CD4-positive, alpha-beta T cell treated with Interleukin-17A for 4 hours (primary cell): ENCODE measurements at places on chromosomes 11 and 22.

DNA sequence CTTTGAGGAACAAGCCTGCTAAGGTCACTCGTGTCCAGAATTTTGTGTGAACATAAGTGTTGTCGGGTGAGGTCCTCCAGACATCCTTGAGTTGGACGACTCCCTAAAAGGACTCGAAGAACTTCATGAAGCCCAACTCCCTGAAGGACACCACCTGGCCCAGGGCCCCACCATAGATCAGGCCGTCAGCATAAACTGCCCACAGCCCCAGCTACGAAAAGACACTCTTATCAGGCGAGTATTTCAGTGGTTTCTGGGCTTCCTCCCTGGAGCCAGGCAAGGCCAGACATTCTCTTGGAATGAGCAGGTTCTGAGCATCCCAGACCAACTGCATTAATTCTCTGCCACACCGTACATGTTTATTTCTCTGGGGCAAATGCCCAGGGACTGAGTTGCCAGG is 170.1 kb downstream of the IGLL1 start:
- no peak for DNase-seq

- DNase-seq: no peak
These were observed 20.3 kb upstream of the ZC3H12C start for GRCh38 chr11:110072930-110073329.

- no peak for DNase-seq
These were observed 833.8 kb downstream of the TBC1D22A start for GRCh38 chr22:47596176-47596690.

- peak; percentile 31 for DNase-seq
These were observed 398 bp upstream of the CRACR2B start for GRCh38 chr11:827146-827896.

GRCh38 chr11:19220903-19221724 is 19.3 kb upstream of the CSRP3 start:
- no peak for DNase-seq

- DNase-seq: no peak
These were observed 16.8 kb downstream of the PPIL2 start for GRCh38 chr22:21682385-21683175.

GRCh38 chr22:50403701-50404101 is 60.6 kb downstream of the PPP6R2 start:
- no peak for DNase-seq

DNA sequence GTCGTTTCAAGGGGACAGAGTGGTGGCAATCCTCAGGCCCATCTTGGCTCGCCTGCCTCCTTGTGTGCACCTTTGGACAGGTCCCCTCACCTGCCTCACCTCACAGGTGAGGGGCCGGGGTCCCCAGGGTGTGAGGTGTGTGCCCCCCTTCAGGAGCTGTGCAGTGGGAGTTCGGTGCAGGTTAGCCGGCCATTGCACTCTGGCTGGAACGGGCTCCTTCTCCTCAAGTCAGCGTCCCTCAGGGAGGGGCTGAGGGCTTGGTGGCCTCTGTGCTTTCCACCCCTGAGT is 269.1 kb downstream of the TBC1D22A start:
- DNase-seq: no peak

GRCh38 chr11:115930291-115930690 is 426.1 kb upstream of the CADM1 start:
- no peak for DNase-seq

DNA sequence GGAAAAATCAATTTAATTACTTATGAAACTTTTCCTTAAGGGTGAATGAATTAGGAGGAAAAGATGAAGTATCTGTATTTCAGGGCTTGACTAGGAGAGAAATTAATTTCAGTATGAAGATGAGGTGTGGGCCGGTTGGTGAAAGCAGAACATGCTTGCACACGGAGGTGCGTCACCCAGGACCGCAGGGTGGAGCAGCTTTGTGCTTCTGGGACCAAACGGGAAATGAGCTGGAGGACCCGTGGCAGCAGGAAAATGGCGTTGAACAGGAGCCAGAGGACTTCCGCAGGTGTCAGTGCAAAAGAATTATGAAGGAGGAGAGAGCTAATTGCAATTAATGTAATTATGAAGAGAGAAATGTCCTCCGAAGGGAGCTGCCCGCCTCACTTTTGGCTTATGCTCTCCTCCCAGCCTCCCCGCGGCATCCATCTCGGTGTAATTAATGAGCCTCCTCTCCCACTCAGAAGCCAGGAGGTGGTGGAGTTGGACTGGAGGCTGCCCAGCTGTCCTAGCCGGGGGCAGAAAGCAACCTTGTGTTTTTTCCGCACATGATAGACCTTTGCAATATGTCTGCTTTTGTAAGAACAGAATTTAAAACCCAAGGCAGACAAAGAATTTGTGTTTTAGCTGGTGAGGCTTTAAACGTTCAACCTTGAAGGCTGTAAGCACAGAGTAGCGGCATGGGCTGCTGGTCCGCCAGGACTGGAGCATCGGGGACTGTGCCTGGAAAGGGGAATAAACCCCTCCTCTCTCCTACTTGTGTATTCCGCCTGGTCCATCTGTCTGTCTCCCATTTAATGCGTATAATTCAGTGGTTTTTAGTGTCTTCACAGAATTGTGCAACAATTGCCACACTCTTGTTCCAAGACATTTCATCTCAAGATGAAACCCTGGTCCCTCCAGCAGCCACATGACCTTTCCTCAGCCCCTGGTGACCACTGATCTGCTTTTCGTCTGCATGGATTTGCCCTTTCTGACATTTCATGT is 180.6 kb downstream of the TBC1D22A start:
- DNase-seq: no peak

DNA sequence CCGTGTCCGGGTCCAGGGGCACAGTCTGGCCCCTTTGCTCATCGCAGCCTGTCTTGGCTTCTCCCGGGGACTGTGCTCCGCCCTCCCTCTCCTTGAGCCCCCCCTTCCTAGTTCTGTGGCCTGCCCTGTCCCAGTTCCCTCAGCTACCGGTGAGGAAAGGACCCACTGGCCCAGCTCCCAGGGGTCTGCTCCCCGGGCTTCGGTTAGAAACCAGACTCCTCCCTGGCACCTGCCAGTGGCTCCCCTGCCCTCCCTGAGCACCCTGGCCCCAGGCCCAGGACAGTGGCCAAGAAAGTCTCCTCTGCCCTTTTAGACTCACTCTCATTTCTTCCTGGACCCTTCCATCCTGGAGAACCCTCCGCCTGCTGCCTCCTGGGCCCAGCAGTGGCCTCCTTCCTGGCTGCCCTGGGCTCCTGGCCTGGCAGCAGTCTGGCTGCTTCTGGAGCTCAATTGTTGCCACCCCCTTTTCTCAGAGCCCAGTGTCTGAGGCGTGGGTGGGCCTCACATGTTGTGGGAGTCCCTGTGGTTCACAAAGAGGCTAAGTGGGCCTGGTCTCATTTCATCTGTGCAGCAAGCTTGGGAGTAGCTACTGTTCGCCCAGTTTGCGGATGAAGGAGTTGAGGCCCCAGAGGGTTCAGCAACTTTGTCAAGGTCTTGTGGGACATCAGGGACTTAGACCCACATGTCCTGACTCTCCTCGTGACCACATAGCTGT is 12.6 kb downstream of the PRDM11 start:
- no peak for DNase-seq

- DNase-seq: no peak
These were observed 60.3 kb downstream of the AMBRA1 start for GRCh38 chr11:46533396-46534100.

- DNase-seq: no peak
These were observed 40.1 kb downstream of the CSRP3 start for GRCh38 chr11:19161651-19162050.

- DNase-seq: no peak
These were observed 87.9 kb downstream of the OSBP2 start for GRCh38 chr22:30782613-30783012.

- peak; percentile 12 for DNase-seq
These were observed 180.4 kb upstream of the B3GAT1 start for GRCh38 chr11:134592391-134592990.

DNA sequence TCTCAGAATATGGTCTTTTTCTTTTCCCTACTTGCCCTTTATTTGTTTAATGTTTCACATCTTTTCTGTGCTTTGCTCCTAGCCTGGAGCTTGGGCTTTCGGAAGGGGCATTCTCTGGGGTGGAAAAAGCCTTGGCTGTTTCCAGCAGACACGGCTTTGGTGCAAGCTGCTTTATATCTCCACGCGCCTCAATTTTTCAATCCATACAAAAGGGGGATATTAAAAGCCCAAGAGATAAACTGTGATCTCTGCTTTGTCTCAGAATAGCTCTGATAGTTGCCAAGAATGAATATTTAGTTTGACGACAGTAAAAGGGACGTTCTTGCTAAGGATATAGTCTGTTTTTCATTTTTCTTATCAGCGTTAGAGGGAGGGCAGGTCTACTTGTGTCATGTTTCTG is 194.0 kb upstream of the KIRREL3 start:
- DNase-seq: no peak

DNA sequence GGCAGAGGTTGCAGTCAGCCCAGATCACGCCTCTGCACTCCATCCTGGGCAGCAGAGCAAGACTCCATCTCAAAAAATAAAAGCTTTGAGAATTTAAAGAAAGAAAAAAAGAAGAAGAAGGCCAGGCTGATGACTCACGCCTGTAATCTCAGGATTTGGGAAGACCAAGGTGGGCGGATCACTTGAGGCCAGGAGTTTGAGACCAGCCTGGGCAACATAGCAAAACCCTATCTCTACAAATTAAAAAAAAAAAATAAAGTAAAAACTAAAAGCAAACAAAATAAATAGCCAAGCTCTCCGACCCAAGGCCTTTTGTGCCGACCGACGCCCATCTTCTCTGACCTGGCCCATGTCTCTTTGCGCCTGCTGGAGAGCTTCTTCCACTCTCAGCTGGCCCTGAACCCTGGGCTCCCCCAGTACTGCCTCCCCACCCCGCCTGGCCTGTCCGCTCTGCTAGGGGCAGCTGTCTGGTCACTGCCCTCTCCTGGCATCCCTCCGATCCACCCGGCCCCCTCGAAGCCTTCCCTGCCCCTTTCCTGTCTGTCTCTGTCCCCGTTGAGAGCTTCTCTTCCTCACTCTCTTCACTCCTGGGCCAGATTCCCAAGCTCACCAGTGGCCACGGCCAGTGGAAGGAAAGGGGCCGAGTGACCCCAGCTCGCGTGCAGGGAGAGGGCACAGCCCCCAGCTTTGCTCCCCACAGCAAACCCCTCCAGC is 4.8 kb upstream of the LSP1 start:
- DNase-seq: no peak

DNA sequence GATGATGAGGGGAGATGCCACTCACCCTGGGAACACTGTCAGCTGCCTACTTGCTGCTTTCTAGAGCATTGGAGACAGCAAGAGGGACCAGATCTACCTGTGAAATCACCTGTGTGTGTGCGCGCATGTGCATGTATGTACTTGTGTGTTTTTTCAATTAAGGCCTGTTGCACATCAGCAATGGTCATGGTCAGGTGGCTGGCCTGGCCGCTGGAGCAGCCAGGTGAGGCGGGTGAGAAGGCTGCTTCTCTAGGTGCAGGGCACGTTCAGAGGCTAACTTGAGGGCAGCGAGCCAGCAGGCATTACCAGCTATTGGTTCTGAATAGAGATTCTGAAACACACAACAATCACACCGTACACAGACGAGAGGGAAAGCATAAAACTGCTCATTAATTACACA is 65.1 kb downstream of the PARVG start:
- DNase-seq: no peak

- DNase-seq: no peak
These were observed 37.4 kb downstream of the USP28 start for GRCh38 chr11:113838005-113838404.

- no peak for DNase-seq
These were observed 22.3 kb downstream of the TTLL1 start for GRCh38 chr22:43066844-43067385.

DNA sequence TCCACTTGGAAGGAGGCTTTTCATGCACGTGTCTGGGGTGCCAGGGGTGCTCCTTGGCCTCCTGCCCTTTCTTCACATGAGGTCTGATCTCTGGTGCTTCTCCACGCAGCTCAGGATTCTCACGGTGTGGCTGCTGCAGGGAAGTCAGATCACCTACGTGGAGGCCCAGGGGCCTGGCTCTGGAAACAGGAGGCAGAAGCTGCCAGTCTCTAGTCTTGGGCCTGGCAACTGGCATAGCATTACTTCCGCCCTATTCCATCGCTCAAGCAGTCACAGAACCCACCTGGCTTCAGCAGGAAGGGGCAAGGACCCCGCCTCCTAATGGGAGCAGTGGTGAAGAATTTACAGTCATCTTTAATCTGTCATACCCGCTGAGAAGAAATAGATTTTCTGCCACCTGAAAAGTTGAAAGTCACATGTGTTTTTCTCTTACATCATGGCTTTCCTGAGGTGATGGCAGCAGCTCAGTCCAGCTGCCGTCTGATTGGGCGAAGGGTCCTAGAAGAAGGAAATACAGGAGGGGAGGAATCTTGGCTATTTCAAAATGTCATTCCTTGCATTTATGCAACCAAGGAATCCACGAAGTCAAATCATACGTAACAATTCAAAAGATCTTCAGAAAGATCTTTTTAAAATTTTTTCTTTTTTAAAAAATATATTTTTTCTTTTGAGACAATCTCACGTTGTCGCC is 50.1 kb upstream of the DKK3 start:
- no peak for DNase-seq

DNA sequence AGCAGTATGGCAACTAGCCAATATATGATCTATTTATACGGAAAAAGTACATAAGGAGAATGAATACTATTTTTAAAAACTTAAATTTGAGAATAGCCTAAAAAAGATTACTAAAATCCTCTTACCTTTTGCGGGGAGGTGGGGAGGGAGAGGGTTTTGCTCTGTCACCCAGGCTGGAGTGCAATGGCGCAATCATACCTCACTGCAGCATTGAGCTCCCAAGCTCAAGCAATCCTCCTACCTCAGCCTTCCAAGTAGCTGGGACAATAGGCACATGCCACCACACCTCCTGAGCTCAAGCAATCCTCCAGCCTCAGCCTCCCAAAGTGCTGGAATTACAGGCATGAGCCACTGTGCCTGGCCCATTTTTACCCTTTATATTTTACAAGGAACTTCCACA is 82.0 kb downstream of the TTC28 start:
- DNase-seq: no peak

DNA sequence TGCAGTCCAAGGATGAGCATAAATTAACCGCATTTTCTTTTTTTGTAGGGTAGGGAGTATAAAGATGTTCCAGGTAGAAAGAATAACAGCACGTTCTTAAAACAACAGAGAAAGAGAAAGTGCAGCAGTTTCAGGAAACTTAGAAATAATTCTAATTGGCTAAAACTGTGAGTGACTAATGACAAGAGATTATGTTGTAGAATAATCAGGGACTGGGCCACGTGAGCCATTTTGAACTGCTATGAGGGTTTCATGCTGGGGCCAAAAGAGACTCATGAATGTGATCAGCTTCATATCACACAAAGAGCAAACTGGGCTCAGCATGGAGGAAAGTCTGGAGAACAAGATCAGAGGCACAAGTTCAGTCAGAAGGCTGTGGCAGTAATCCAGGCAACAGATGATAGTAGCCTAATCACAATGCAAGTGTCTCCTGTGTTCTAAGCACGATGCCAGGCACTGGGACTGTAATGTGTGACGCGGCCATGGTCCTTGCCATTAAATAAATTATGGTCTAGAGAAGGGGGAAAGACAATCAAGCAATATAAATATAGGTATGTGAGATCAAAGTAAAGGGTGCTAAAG is 17.9 kb downstream of the CWF19L2 start:
- DNase-seq: no peak
